Stimulated activated CD4-positive, alpha-beta T cell treated with anti-CD3 and anti-CD28 coated beads, Interleukin-4, amount 100 ng/mL, for 48 hours (primary cell): ENCODE measurements at places on chromosomes 3 and 15.

- DNase-seq = no peak
These were observed 26.3 kb downstream of the DZIP1L start for GRCh38 chr3:138089091-138089490.

GRCh38 chr15:77529394-77530159, 103.1 kb downstream of the LINGO1 start:
- no peak for DNase-seq

DNA sequence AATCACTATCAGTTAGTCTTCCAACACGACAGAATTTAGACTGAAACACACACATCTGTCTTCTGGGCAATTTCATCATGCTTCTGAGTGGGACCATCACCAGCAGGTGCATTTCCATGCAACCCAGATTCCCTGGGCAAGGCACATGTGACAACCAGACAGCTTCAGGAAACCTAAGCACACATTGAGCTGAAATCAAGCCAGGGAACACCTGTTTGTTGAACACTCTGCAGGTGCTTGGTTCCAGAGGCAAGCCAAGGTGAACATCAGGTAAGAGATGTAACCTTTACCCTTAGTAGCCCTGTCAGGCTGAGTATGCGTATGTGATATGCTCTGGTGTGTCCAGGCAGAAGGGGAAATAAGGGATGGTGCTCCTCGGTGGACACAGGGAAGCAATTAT, 3.3 kb upstream of the PSMD2 start:
- no peak for DNase-seq

GRCh38 chr15:74351670-74352069, 15.8 kb downstream of the CYP11A1 start:
- DNase-seq = no peak

DNA sequence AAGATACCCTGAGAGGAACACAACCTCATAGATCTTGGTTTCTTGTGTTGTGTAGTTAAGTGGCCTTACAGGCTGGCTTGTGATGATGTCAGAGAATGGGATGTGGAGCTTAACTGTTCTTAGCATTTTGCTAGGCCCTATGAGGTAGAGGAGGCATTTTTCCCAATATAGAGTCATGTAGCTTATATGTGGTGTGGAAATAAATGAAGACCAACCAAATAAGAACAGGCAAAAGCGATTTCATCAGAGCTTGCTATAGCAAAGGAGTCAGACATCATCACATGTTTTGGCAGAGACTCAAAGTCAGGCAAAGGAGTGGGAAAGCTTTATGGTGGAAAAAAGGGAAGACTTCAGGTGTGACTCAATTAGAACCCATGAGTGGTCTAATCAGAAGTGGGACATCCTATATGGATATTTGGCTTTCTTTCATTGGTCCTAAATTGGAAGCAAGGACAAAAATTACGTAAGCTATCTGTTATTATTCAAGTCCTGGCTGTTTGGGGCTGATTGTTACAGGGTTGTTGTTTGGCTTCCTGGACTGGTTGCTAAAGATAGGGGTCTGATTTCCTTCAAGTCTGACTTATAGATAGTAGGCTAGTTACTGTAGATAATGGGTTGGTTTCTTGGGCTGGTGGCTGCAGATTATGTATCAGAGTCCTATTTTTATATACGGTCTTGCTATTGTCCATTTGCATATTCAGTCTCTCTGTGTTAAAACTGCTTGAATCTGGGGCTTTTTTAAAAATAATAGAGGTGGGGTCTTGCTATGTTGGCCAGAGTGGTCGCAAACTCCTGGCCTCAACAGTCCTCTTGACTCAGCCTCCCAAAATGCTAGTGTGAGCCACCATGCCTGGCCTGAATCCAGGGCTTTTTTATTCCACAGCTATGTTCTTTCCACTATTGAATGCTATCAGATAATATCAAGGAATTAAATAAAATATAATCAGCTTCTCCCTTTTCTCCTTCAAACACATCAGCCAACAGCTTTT, 30.3 kb upstream of the SETD2 start:
- no peak for DNase-seq

DNA sequence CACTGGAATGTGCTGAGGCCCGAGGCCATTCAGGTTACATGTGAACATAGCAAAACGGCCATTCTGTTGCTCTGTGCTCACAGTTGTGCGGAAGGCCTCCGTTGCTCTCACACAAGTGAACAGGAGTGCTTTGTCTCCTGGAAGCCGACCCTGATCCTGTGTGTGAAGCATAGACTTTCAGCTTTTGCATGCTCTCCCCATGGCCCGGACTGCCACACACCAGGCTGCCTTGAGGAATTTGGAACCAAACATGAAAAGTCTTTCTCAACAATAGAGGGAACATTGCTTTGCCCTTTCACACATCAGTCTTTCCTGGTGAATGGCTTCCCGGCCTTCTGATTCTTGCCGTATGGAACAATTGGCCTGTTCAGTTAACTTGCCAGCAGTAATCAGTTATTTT, 154.8 kb upstream of the LRIG1 start:
- DNase-seq = no peak

GRCh38 chr3:83863380-83863779, 1095.4 kb upstream of the CADM2 start:
- no peak for DNase-seq

GRCh38 chr3:8657804-8658305, 13.3 kb upstream of the SSUH2 start:
- DNase-seq = no peak

DNA sequence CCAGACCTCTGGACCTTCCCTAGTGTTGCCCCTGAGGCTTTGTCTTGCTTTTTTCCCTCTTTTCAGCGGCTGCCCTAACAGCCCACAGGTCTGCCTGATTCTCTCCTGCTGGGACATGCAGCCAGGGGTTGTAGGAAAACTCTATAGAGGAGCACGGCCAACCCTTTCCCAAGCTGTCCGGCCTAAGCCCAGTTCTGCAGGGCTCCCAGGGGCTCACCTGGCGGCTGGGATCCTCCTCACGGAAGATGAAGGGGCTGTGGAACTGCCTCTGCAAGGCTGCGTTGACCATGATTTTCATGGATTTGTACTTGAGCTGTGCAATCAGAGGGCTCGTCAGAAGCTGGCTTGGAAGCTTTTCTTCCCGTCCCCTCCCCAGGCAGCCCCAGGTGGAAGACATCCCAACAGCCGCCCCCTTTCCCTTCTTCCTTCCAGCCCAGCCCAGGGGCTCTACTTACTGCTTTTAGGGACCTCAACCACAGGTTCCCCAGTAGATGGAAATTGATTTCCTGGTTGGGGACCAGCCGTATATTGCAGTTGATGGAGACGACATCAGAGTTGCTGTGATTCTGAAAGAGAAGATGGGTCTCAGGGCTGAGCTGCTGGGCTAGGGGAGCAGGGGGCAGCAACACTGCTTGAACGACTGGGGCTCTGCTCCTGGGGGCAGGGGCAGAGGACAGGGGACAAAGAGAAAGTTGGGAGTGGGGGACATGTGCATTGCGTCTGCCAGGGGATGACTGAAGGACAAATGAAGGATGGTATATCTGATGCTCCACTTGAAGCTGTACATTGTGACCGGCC, 29.8 kb downstream of the FEM1B start:
- no peak for DNase-seq

- DNase-seq = no peak
These were observed 23.0 kb upstream of the DNAJC13 start for GRCh38 chr3:132394320-132394719.

GRCh38 chr15:49832511-49832910, 211.7 kb downstream of the DTWD1 start:
- DNase-seq = no peak

DNA sequence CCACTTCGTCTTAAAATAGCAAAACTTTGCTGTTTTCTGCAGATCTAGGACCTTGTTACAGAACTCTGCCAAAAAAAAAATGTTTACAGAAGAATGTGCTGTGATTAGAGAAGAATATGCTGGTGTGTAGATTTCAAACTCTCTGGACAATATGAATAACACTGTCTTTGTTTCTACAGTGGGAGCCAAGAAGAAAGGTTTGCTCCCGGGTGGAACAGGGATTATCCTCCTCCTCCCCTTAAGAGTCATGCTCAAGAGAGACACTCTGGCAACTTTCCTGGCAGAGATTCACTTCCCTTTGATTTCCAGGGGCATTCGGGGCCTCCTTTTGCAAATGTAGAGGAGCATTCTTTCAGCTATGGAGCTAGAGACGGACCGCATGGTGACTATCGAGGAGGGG, 27.3 kb downstream of the RBM6 start:
- no peak for DNase-seq

DNA sequence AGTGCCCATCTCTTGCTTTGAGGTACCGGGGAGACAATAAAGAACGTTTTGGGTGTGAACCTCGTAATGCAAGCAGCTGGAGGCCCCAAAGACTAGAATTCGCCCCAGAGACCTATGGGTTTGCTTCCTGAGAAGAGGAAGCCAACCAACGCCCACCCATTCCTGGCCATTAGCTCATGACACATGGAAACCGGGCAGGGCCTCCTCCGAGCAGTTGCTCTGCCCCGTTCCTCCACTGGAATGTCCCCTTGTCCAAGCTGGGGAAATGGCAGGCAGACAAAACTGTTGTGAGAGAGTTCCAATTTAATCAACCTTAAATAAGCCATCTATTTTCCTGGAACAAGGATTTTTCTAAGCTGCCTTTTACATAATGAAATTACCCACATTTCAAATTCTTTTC, 250.9 kb upstream of the IGF1R start:
- DNase-seq = no peak

DNA sequence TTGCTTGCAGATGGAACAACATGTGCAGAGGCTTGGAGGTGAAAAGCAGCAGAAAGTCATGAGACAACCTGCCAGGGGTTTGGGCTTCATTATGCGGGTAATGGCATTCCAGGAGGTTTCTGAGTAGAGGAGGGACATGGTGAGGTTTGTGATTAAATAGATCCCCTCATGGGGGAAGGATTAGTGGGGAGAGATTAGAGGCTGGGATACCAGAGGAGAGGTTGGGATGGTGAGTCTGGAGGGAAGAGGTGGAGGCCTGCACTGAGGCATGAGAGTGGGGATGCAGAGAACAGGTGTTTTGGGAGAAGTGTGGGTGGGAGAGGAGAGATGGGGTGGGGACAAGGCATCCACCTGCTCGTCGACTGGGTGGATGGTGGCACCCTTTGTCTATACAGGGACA, 6.8 kb upstream of the IQSEC1 start:
- no peak for DNase-seq

DNA sequence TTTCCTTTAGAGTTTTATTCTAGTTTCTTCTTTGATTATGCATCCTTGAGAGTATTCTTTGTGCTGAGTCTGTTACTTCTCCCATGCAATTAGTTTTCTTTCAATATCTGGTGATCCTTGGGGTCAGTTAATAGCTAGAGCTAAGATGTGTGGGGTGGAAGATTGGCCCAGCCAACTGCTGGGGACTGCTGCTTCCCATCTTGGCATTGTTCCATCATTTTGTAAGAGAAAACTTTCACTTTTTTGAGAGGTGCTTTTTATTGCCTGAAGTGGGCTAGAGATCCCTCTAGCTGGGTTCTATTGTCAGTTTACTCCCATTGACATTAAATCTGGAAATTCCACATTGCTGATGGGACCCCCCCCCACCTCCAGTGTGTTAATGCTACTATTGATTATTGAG, 15.4 kb downstream of the BCL2L10 start:
- no peak for DNase-seq

DNA sequence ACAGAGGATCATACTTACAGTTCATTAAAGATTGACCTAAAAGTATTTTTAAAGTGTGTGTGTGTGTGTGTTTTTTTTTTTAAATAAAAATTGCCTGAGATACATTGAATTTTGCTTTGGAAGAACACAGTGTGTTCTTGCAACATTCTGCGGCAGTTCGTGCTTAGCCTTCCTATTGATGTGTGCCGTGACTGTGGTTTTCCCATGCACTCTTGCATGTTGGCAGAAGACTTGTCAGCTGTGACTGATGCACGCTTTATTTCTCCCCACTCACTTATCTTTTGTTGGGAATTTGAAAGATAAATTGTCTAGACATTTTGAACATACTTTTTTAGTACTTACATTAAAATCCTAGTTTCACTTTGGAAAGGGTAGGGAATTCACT, 136.3 kb upstream of the LRRFIP2 start:
- no peak for DNase-seq

GRCh38 chr3:170689296-170689829, 103.5 kb upstream of the SLC7A14 start:
- DNase-seq = no peak

DNA sequence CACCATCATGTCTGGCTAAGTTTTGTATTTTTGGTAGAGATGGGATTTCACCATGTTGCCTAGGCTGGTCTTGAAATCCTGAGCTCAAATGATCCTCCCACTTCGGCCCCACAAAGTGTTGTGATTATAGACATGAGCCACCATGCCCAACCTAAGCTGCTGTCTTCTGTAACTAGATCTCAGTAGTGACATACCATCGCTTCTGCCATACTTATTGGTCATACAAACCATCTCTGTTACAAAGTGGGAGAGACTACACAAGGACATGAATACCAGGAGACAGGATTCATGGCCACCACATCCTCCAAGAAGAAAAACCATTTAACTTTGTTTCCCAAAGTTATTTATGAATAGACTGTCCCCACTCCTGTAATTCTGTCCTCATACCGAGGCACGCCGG, 81.3 kb downstream of the SMAD6 start:
- DNase-seq = no peak

DNA sequence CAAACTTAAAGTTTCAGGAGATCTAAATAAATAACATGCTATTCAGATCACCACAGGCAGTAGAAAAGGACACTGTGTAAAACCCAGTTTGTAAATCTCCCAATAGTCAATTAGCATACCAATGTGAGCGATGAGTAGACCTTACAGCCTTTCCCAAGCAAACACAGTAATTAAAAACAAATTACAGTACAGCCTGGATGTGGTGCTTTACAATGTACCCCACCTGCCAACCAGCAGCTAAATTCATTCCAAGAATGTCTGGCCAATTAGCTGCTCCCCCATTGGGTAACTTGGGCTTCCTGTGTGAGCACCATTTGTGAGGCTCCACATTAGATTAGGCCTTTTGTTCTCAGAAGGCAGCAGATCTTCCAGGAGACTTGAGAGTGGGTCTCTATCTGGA, 635.0 kb downstream of the TBL1XR1 start:
- DNase-seq = no peak

GRCh38 chr3:32447865-32448400, 54.7 kb downstream of the CMTM6 start:
- DNase-seq = no peak

GRCh38 chr15:85598219-85598618, 196.5 kb downstream of the KLHL25 start:
- no peak for DNase-seq

- no peak for DNase-seq
These were observed 1.9 kb upstream of the ROPN1 start for GRCh38 chr3:123993818-123994217.

DNA sequence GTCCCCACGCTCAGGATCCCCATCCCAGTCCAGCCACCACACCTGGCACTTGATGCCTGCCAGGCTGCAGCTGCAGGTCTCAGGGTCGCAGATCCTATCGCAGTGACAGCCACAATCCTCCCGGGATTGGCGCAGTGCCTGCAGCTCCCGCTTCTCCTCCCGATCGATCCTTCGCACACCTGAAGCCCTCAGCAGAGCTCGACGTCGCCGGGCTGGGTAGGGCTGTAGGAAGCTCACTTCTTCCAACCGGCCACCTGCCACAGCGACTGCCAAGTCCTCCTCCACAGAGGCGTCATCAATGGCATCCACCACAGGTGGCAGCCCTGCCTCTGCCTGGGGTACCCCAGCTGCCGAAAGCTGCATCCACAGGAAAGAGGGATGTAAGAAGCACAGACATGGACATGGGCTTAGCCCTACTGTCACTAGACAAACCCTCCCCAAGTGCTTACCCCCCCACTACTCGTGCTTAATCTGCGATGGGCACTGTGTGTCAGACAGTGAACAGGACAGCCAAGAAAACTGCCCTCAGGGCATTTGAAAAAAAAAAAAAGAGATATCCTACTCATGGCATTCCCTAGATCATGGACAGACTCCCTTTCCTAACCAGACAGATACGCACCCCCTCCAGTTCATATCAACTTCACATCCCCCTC, 9.2 kb downstream of the CSRNP1 start:
- no peak for DNase-seq
